ENCODE measurements at places on chromosomes 3 and 15. TPM values are rescaled to one million over a fixed set of nuclear protein-coding genes. Genes with fewer than 3 reads are reported as not detected.

GRCh38 chr3:72814308-72814707 is 33.9 kb downstream of the SHQ1 start:
- DNase-seq: no peak

DNA sequence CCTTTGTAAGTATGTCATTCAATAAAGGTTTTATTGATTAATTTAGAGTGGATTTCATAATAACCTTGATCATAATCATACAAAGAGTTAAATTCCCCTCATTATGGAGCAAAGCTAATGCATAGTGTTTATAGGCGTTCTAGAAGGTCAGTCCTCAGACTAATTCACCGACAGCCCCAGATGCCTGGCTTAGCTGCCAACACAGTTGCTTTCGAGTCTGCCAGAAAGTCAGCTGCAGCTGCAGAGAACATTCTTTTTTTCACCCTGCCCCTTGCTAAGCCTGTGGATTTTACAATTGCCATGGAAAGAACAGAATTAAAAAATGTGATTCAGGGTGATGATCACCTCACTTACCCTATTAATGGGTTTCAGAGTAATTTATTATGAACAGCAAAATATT is 21.2 kb downstream of the CADM2 start:
- no peak for DNase-seq

DNA sequence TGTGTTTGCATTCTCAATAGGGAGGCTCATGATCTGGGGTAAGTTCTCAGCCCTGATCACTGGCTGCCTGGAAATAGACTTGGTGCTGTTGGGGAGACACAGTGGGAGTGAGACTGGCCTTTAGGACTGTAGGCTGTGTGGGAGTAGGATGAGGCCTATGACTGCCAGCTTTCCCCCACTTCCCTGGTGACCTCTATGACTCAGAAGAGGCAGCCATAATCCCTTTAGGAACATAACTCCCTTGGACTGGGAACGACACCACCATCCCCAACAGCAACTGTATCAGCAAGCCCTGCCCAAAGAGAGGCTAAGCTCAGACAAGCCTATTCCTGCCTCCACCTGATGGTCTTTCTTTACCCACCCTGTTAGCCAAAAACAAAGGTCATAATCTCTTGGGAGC is 91.3 kb downstream of the SUCNR1 start:
- no peak for DNase-seq

DNA sequence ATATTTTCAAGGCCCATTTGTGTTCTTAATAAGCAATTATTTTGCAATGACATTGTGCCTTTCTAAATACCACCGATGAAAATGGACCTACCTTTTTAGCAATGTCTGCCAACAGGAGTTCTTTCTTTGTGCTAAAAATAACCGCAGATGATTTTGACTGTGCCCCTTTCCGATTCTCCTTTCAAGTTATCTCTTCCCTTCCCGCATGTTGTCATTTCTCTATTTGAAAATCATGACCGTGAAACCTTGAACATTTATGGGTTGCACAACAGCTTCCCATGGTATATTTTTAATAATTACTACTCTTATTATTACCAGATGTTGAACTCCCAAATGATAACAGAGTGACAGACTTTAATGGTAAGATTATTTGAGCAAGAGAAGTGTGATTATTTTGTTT is 10.3 kb upstream of the ETFA start:
- DNase-seq: no peak

GRCh38 chr3:33773637-33774036 is 24.8 kb upstream of the PDCD6IP start:
- DNase-seq: no peak

GRCh38 chr3:36219398-36219797 is 160.9 kb upstream of the STAC start:
- no peak for DNase-seq

- peak; percentile 93 for DNase-seq
Measured at GRCh38 chr15:64355944-64356709, at the start of gene CSNK1G1. Gene CSNK1G1 (minus strand): TSS chr15:64356173. CDS start chr15:64300499, 55,674 bp downstream.

DNA sequence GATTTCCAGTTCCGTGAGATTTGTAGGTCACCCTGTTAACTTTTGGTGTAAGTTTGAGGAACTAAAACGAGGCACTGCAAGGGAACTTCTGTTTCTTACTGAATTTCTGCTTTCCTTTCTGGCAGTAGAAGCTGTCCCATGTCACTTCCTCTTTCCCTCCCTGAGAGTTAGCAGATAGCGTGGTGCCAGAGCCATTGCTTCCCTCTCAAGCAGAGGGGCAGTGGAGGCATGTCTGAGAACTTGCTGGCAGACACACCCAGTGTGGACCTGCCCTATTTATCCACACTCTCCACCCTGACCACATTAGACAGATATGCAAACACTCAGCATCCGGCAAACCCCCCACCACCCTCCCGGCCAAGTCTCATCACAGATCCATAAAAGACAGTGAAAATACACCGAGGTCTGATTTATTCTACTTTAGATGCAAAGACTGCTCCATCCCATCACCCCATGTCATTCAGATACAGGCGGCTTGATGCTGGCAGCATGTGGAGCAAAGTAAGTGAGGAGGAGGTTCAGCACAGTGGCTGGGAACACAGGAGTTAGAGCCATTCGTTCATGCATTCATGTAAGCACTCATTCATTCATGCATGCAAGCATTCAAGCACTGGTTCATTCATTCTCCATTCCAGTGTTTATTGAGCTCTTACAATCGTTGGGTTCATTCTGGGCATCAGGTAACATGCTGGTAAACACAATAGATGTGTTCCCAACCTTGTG is 324.7 kb downstream of the SHQ1 start:
- DNase-seq: no peak

The FAM81A gene
- 2.2 TPM for total RNA-seq

The TLR9 gene
- not detected for total RNA-seq

The XYLB gene
- 2.3 TPM for total RNA-seq

The PLA1A gene
- not detected for total RNA-seq

The KPNA4 gene
- 37.9 TPM for total RNA-seq

The CFAP161 gene
- total RNA-seq: 2.6 TPM

Data from stomach (tissue), 19 donors.